ENCODE measurements at places on chromosomes 6 and 20.

DNA sequence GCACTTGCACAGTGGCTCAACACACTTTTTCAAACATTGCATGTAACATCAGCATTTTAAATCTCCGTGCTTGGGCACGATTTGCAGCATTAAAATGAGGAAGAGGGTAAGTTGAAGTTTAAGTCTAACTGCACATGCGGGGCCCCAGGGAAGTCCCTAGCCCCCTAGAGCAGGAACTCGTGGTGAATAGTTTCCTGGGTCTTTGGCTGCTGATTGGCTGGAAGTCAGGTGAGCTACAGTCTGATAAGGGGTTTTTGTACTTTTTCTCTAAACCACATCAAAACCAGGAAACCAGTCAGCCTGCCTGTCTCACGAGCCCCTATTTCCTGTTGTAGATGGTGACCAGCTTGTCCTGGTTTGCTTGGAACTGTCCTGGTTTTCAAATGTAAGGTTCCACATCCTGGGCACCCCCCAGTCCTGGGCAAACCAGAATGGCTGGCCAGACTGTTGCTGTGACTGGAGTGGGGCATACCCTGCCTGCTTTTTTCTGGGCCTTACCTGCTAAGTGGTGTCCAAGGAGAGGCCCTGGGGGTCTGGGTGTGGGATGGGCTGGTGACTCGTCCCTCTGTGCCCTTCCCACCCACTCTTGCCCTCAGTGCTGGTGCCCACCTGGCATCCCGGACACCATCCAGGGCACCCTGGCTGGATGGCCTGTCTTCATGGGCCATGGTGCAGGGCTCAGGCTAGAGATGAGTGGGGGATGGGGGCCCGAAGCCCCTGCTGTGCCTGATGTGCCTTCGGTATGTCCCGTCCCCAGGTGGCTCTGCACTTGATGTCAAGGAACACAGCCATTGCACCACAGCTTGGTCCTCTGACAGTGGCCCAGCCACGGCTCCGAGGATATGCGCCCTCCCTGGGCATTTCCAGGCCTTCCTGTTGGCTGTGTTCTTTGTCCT lies 31.8 kb downstream of the SUN5 start:
- DNase-seq = no peak

DNA sequence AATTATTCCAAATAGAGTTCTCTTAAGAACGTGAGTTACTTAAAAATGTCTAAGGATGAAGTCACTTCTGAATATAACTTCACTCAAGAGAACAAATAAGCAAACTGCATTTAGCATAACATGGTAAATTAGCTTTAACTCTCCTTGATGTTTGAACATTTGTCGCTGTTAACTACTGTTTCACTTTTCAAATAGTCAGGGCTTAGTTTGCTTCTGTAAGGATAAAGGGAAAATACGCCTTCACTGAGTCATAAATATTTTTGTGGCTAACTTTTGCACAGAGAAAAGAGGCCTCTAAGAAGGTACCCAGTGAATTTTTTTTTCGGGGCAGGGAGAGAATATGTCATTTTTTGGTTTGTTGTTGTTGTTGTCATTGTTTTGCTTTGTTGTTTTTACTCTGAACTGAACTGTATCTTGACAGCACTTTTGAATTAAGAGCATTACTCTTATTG lies 8.1 kb downstream of the PTPN1 start:
- DNase-seq = no peak

GRCh38 chr6:124659427-124659826 lies 302.8 kb upstream of the RNF217 start:
- no peak for DNase-seq

GRCh38 chr6:72784071-72784470 lies 162.2 kb downstream of the KCNQ5 start:
- no peak for DNase-seq

- DNase-seq = no peak
These were observed 122.3 kb downstream of the NKAIN2 start for GRCh38 chr6:123925842-123926399.

DNA sequence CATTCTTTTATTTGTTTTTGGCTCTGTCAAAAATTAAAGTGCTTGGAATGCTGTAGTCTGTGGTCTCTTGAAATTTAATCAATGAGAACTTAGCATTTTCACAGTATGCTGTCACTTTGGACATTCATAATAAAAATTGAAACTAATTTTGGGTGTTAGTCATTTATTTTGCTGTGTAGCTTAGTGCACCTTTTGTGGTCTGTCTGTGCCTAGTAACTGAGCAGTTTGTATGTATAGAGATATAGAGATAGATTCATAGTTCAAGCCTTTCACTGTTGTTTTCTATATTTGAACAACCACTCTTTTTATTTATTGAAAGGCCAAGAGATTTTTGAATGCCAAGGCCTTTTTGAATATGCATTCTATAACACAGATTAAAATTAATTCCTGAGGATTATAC lies 86.4 kb upstream of the TIAM2 start:
- DNase-seq = no peak
